NCI-H1436 treated with DMSO at 0.1 percent for 48 hours (cell line): ENCODE measurements at places on chromosomes 2 and 18.

DNA sequence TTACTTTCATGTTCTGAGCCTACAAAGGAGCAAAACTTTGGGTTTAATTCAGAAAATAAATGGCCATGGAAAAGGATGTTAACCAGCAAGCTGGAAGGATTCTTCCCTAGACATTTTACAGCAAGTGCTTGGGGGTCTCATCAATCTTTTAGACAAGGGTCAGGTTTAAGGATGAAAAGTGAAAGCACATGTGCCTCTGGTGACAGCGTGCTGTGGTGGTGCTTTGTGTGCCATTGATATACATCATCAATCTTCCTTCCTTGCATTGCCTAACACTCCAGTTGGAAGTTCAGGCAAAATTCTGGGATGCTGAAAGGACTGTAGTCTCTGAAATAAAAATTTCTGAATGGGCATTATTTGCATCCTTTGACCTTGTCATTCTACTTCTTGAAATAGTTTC lies 171.2 kb downstream of the KCNE4 start:
- DNase-seq, result no peak

DNA sequence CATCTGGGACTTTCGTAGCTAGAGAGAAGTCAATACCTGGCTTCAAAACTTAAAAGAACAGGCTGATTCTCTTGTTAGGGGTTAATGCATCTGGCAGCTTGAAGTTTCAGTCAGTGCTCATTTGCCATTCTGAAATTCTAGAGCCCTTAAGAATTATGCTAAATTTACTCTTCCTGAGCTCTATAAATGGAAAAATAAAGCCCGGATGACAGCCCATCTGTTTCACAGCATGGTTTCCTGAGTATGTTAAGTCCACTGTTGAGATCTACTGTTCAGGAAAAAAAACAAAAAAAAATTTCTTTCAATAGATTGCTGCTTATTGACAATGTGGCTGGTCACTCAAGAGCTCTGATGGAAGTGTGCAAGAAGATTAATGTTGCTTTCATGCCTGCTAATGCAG lies 101.3 kb upstream of the RPE start:
- DNase-seq, result no peak

DNA sequence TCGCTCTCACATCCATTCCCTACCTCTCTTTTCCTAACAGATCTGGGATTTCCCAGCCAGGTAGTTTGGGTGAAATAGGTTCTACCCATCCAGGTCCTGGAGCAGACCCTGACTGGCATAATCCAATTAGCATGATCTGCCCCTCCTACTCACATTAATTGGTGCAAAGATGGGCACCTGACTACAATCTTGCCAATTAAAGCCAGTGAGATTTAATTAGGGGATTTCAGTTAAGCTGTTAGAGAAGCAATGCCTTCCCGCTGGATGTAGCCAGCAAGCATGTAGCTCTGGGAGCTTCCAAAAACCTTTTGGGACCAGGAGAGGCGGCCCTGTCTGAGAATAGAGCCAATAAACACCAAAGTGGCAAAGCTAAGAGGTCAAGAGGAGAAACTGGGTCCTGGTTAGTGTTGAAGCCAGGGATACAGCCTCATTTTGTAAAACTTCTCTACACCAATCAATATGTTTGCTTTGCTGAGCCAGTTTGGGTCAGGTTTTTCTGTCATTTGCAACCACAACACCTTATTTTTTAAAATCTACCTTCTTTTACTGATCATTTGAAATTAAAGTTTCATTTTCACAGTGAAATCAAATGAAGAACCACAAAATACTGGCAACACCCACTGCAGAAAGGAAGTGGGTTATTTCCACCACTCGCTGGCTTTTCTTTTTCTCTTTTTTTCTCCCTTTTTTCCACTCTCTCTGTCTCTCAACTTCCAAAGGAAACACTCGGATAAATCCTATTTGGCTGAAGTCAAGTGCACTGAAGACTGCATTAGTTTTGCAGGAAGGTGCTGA lies 3.2 kb upstream of the TTC39C start:
- DNase-seq, result no peak

GRCh38 chr2:96969321-96969720 lies 17.1 kb downstream of the FAM178B start:
- DNase-seq, result no peak

- peak; percentile 65 for DNase-seq
These were observed 11.7 kb upstream of the CNGA3 start for GRCh38 chr2:98334439-98335078.

DNA sequence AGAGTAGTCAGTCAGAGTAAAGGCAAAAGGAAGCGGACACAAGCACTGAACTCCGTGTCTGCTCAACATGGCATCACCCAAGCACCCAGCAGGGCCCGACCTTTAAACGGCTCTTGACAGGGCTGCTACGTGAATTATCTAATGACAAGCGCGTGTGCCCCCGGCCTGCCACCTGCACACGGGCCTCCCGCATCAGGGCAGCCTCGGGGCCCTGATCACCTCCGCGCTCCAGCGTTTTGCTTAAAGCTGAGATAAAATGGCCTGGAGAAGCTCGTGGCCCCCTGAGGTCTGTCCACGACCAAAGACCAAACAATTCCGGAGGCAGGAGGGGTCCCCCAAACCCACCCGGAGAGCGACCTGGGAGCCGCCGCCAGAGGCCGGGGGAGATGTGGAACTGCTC lies 376 bp downstream of the NDUFA10 start:
- no peak for DNase-seq

GRCh38 chr2:43222475-43223309 lies 3.7 kb downstream of the ZFP36L2 start:
- no peak for DNase-seq

- no peak for DNase-seq
These were observed 49.4 kb downstream of the CCDC102B start for GRCh38 chr18:68847219-68847837.

- no peak for DNase-seq
These were observed 96.4 kb downstream of the ITGB1BP1 start for GRCh38 chr2:9326975-9327374.

- no peak for DNase-seq
These were observed 27.3 kb downstream of the TIMM21 start for GRCh38 chr18:74175658-74176057.

DNA sequence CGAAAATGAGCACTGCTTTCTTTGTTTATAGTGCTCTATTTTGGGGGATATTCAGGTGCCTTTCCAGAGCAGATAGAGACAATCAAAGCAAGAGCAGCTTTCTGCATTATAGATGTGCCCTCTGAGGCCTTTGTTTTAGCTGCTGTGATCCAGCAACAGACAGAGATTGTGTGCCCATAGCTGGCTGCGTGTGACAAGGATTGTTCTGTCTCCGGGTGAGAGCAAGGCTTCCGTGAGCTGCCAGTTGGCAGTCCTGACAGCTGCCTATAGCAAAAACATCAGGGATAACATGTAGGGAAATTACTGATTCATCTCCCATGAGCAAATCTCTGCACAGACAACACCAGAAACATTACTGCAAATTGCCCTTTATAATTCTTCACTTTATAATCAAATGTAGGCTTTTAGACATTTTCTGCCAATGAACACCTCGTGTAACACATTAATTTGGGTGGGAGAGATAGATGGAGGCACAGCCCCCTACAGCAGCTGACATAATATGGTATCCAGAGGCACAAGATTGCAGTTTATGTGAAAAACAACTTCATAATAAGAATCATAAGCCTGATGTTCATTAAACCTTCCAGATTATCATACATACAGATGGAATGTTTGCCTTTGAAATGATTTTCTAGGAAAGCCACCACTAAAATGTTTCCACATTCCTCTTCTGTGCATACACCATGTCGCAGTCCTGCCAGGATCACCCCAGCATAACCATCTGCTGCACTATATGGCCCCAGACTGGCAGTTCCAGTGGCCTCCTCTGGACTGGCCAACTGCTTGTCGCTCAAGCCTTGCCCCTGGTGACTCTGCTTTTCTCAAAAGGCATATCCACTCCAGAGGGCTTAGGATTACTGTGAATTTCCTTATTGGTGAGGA lies 131.2 kb downstream of the TRIB2 start:
- no peak for DNase-seq

DNA sequence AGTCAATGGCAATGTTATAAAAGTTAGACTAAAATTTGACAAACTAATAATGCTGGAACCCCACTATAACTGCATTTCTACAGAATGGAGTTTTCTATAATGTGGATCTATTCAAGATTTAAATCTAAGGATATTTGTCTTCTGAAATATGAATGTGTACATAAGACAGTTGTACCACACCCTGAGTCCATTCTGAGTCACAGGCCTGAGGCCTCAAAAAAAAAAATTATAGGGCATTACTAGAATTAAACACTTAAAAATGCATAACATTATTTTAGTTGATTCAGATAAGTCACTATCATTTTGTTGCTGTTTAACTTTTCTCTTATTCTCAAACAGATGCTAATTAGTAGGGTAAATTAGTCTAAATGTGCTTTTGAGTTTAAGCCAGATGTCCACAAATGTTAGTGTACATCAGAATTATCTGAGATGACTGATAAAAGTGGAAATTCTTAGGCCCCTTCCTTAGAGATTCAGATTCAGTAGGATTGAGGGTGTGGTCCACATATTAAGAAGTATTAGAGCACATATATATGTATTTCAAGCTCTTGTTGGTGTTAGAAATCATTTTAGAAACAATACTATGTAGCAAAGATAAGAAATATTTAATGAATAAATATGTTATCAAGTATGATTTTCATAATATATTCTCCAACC lies 42.4 kb upstream of the COL5A2 start:
- no peak for DNase-seq

GRCh38 chr2:190343089-190343535 lies 277 bp upstream of the INPP1 start:
- DNase-seq, result no peak

- DNase-seq, result no peak
These were observed 344.8 kb downstream of the RPRM start for GRCh38 chr2:153133716-153134115.

GRCh38 chr2:189304360-189304759 lies 124.8 kb upstream of the COL5A2 start:
- no peak for DNase-seq

- no peak for DNase-seq
These were observed 167.5 kb upstream of the PID1 start for GRCh38 chr2:229438430-229439159.

- no peak for DNase-seq
These were observed 4.2 kb upstream of the POU3F3 start for GRCh38 chr2:104849618-104850141.

DNA sequence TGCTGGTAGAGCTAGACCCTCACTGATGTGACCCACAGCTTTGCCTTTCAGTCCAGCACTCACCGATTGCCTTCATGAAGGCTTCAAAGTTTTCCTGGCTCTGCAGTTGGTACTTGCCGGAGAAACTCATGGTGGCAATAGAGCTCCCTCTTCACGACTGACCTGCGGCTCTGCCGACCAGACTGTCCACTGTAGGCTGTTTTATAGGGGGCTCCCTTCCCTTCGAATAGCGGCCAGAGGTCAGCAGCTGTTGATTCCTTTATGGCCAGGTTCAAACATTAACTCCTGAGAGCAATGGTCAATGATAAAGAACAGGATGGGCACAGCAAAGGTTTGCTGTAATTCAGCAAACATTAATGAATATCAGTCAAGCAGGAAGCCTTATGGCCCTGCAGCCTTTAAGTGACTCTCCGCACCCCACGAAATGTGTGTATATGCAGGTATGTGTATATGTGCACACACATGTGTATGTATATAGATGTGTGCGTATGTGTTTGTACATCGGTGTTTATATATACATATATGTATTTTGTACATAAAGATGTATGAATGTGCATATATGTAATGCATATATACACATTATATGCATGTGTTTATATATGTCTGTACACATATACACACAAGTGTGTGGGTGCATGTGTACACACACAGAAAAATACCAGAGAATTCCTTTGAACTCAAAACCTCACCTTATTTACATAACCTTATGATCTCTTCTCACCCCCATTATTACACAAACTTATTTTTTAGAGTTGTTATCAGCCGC lies at the start of gene FABP1:
TSS of gene FABP1 (minus strand) at position 175 of the 766 bp plus-strand sequence. CDS start at position 130, 45 bp downstream.
- no peak for DNase-seq

DNA sequence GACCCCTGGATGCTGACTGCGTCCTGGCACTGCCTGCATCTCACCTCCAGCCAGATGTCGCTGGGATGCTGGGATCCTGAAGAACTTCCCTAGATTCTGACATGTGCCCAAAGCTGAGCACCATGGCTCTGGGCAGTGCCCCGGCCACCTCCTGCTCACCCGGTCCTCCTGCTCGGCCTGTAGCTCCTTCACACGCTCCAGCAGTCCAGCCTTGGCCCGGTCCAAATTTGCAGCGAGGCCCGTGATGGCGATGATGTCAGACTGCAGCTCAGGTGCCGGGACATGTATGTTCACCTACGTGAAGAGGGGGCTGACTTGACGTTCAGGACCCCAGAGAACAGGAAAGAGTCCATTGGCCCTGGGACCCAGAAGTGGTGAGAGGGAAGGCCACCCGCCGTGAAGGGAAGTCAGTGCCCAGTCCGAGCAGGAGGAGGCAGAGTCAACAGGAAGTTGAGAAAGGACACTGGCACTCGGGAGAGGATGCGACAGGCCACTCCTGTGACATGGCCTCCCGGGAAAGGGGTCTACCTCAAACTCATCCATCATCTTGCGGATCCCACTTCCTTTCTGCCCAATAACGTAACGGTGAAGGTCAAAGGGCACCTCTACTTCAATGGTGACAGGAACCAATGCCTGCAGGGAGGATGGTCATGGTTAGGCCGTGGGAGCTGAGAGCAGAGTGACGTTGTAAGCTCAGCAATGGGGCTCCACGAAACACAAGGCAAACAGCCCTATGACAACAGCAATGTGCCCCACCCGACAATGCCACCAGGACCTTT lies 46.7 kb downstream of the ANO7 start:
- DNase-seq, result no peak

GRCh38 chr2:112140205-112140802 lies 2.1 kb downstream of the FBLN7 start:
- DNase-seq, result no peak

- no peak for DNase-seq
These were observed 187.6 kb downstream of the PTPRM start for GRCh38 chr18:7754725-7755181.

- no peak for DNase-seq
These were observed 69.8 kb downstream of the CERS6 start for GRCh38 chr2:168525716-168526446.

DNA sequence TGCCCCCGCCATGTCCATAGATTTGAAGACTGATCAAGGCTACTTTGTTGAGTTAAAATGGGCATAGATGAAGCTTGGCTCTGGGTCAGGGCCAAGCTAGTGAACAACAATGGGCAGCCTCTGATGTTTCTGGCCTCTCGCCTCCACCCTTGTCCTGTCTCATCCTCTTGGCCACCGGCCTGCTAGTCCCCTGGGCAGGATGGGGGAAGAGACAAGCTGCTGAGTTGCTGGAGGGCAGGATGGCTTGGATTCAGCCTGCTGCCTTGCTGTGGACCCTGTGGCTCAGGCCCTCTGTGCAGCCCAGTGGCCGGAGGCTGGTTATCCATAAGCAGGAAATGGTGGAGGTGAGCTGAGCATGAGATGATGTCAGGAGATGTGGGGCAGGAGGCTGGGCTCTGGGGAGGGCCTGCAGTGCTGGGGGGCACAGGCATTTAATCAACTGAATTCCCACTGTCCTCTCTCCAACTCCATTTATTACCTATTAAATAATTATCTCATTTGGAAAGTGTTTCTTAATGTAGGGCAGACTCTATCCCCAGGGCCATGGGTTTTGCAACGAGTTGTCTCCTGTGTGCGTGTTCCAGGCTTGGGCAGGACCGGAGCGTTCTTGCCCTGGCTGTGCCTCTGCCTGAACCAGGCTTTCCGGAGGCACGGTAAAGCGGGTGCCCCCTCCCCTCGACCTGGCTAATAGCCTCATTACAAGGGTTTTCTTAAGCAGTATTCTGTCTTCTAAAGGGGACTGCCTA lies 122.9 kb downstream of the GLI2 start:
- DNase-seq, result no peak
